NCI-H1436 treated with DMSO at 0.1 percent for 48 hours (cell line): ENCODE measurements at places on chromosomes 3 and 15.

- no peak for DNase-seq
These were observed 213.1 kb upstream of the NECTIN3 start for GRCh38 chr3:110858549-110858948.

DNA sequence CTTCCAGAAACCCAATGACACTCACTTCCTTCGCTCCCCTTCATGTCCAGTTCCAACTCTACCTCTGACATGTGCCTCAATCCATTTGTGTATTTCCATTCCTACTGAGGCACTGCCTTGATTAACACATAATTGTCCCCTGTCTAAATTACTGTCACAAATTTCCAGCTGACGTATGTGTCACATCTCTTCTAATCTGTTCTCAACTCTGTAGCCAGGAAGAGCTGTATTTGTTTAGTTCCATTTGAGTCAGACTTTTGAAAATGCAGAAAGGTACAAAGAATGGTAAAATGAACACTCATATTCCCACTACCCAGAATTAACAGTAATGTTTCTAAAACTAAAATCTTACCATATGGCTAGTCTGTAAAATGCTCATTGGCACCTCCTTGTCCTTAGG lies 299.0 kb upstream of the GADL1 start:
- DNase-seq = no peak

DNA sequence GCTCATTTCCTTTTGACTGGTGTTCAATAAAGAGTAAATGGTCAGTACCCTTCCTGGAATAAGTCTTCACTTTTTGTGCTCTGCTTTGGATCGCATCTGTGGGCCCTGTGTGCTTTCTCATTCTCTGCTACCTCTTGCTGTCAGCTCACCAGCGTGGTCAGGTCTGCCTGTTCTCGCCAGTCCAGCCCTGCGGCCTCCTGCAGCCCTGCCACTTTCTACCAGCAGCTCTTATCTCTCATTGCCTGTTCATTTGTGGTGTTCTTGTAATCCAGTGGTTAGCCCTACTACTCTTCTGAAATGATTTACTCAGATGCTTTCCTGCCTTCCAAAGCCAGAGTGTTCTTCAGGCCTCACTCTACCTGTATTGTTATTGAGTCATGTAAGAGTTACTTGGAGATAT lies 54.8 kb downstream of the CHCHD6 start:
- DNase-seq = no peak

DNA sequence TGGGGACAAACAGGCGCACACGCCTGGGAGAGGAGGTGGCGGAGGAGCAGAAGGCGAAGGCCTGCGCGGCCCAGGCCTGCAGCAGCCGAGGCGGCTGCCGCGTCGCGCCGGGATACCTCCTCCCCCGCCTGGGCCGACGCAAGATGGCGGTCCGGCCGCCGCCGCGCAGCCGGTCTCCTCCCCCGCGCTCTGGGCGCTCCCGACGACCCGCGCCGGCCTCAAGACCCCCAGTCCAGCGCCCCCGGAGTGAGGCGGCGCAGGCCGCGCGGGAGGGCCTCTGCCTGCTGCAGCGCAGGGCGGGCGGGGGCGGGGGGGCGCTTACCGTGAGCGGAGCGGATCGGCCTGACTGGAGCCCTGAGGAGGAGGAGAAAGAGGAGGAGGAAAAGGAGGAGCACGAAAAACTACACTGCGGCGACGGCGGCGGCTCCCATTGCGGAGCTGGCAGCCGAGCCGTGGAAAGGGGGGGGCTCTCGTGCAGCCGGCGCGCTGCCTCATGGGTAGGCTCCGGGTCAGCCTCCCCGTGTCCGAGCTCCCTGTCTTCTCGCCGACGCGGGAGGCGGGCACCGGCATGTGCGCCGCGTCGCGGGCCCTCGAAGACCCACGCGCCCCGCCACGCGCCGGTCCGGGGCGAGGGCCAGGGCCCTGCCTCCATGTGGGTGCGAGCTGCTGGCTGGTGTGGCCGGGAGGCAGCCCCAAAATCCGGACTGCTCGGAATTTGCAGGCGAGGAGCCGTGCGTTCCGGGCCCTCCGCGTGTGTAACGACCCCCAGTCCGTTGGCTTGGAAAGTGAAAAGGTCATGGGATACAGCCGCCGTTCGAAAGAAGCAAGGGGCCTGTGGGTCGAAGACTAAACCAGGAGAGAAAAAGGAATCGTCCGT lies at the start of gene ZNF280D:
ZNF280D (minus strand) TSS at position 374 of the 877 bp plus-strand sequence. CDS start 26,400 bp downstream, outside the sequence.
- peak; percentile 51 for DNase-seq
